ENCODE measurements at places on chromosomes 7 and 10.

GRCh38 chr10:70664702-70665195 lies 7.6 kb upstream of the ADAMTS14 start:
- peak; percentile 92 for DNase-seq

- no peak for DNase-seq
Measured at GRCh38 chr10:22686347-22686746, 28.0 kb downstream of the PIP4K2A start.

GRCh38 chr7:43220250-43220649 lies 107.8 kb downstream of the HECW1 start:
- no peak for DNase-seq

GRCh38 chr10:78045237-78045636 lies 11.6 kb downstream of the RPS24 start:
- DNase-seq = no peak

GRCh38 chr7:28041508-28042314 lies 138.9 kb downstream of the JAZF1 start:
- peak; percentile 60 for DNase-seq

GRCh38 chr7:118745927-118746326 lies 521.4 kb downstream of the ANKRD7 start:
- DNase-seq = no peak

DNA sequence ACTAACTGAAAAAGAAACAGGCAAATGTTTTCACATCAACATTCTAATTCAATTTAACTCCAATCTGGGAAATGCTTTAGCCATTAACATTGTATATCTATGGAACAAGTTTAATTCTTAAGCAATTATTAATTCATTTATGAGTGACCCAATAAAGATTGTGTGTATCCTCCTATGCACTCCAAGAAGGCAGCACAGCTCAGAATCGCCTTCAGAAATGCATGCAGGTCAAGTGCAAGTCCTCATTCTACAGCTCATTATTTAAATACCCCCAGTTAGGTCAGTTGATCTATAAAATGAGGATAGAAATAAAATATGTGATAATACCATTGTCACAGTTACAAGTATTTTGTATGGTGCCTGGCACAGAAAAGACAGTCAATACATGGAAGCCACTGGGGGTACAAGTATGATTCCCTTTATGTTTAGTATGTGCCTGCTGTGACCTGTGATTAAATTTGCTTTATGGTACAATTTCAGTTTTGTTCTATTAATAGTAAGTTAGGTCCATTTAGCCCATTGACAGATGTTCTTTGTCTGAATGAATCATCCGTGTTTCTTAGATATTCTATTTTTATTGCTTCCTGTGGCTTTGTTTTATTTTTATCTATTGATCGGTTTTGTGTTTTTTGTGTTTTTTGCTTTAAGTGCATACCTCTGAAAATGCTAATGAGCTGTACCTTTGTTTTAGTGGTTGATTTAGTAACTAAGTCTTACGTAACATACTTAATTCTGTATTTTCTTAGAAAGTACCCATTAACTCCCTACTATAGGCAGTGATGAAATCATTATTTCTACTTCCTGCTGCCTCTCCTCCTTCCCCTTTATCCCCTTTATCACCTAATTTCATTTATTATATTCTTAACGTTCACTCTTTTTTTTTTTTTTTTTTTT lies 42.8 kb downstream of the CPXM2 start:
- DNase-seq = no peak

GRCh38 chr7:133572843-133573242 lies 320.0 kb downstream of the EXOC4 start:
- no peak for DNase-seq

DNA sequence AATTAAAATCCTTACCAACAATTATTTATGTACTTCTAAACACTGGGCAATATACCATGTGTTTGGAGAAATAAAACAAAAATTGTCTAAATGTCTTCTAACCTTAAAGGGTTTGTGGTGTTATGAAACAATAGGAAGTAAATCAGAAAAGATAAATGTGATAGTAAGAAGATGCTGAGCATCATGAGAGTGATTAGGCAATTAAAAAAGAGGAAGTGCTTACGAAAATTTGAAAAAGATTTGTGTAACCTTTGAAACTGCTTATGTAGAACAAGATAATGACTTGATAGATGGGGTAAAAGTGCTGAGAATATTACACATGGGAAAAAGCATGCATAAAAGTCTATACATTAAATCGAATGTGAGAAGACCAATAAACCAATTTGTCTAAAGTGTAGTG lies 573.4 kb upstream of the CNTNAP2 start:
- no peak for DNase-seq
